ENCODE measurements at places on chromosomes 12 and 14. TPM values are rescaled to one million over a fixed set of nuclear protein-coding genes. Genes with fewer than 3 reads are reported as not detected.

Gene OSGEP
- 57.7 TPM for total RNA-seq

Gene HOXC6
- total RNA-seq, result 5.3 TPM

Gene DICER1
- total RNA-seq, result 36.3 TPM

Gene ASIC1
- 6.3 TPM for total RNA-seq

Gene GLTP
- 82.6 TPM for total RNA-seq

Gene CTSG
- not detected for total RNA-seq

Gene TMEM233
- not detected for total RNA-seq

Gene ERP27
- total RNA-seq, result not detected

Gene TAS2R7
- not detected for total RNA-seq

Gene STAC3
- total RNA-seq, result 1.4 TPM

Gene IQSEC3
- not detected for total RNA-seq

Gene KRT8
- 719 TPM for total RNA-seq
